D721Med (cell line): ENCODE measurements at places on chromosomes 12 and 14.

DNA sequence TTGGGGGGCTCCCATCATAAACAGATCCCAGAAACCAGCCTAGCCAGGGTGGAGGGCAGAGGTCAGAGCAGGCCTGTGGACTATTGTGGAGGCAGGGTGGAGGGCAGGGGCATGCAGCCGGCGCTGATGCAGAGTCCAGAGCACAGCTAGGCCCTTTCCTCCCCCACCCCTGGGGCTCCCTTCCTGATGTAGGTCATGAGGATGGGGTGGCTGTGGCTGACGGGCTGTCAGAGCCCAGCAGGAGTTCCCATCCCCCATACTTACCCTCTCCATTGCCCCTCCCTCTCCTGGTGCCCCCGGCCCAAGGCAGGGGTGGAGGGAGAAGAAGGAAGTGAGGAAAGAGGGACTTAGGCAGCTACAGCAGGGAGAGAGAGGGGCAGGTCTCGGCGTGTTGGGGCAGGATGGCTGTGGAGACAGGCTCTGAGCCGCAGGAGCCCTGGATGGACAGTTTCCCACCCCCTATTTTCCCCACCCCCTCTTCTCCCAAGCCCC is 5.7 kb upstream of the ZNF385A start:
- DNase-seq = no peak

DNA sequence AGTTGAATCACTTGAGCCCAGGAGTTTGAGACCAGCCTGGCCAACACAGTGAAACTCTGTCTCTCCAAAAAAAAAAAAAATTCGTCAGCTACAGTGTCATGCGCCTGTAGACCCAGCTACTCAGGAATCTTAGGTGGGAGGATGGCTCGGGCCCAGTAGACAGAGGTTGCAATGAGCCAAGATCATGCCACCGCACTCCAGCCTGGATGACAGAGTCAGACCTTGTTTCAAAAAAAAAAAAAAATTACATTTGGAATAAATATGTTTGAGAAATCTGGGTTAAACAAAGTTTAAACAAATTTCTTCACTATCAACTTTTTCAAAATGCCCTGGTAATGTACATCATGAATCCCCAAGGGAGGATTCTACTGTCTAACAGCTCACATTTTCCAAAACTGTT is 187.0 kb upstream of the RASSF8 start:
- DNase-seq = no peak

DNA sequence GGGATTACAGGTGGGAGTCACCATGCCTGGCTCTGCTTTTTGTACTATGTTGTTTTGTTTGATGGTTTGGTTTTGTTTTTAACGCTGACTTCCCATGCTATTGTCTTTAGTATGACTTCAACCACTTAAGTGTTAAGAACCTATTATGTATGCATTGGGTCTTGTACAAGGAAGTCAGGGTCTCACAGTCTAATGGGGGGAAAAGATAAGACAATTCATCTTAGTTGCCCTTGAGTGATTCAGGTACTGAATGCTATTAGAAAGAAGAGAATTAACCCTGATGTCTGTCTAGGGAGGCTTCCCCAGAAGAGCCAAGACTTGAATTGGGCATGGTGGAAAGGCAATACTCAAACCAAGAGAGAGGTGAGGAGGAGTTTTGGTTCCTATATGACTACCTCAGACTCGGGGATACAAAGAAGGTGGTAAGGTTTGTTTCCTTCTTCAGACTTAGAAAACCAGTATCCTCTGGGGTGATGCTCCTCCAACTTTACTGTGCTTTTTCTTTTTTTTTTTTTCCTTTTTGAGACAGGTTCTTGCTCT is 64.6 kb downstream of the SUSD6 start:
- DNase-seq = no peak

DNA sequence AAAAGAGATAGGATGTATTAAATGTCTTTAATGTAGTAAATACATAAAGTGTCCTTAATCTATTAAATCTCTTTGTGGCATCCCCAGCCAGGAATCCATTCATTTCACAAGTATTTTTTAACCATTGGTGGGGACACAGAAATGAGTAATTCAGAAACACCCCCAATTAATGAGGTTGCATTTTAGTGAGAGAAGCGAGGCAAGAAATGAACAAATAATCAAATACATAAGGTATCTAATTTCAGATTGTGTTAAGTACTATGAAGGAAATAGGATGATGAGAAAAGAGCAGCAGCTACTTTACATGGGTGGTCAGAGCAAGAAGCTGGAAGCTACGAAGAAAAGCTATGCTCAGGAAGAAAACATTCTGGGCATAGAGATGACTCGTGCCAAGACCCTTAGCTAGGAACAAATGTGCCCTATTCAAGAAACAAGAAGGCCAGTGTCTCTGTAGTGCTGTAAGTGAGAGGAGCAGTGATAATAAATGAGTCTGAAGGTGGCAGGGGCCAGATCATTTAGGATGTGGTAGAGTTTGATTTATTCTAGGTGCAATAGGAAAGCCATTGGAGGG is 60.5 kb upstream of the IGF1 start:
- no peak for DNase-seq

GRCh38 chr12:48184549-48184922 is 1.1 kb downstream of the CCDC184 start:
- DNase-seq = no peak

GRCh38 chr12:98922871-98923270 is 277.8 kb downstream of the APAF1 start:
- no peak for DNase-seq

- DNase-seq = no peak
These were observed 221.9 kb downstream of the SLC38A4 start for GRCh38 chr12:46603776-46604456.

- DNase-seq = no peak
These were observed 65.9 kb upstream of the WSCD2 start for GRCh38 chr12:108063192-108063591.

DNA sequence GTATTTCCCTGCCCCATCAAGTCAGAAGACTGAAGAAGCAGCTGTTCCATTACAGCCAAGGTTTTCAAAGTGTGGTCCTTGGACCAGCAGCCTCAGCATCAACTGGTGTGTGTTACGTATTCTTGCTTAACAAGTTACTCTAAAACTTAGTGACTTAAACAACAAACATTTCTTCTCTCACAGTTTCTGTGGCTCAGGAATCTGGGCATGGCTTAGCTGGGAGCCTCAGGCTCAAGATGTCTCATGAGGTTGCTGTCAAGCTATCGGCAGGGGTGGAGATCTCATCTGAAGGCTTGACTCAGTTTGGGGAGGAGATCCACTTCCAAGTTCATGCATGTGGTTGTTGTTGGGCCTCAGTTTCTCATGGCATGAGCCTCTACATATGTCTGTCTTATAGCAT is 174.5 kb downstream of the KTN1 start:
- no peak for DNase-seq

GRCh38 chr14:74542056-74542685 is 48.6 kb downstream of the ISCA2 start:
- no peak for DNase-seq

- no peak for DNase-seq
These were observed 19.3 kb downstream of the NFKBIA start for GRCh38 chr14:35385042-35385839.

GRCh38 chr12:65492998-65493912 is 214.8 kb downstream of the MSRB3 start:
- no peak for DNase-seq

DNA sequence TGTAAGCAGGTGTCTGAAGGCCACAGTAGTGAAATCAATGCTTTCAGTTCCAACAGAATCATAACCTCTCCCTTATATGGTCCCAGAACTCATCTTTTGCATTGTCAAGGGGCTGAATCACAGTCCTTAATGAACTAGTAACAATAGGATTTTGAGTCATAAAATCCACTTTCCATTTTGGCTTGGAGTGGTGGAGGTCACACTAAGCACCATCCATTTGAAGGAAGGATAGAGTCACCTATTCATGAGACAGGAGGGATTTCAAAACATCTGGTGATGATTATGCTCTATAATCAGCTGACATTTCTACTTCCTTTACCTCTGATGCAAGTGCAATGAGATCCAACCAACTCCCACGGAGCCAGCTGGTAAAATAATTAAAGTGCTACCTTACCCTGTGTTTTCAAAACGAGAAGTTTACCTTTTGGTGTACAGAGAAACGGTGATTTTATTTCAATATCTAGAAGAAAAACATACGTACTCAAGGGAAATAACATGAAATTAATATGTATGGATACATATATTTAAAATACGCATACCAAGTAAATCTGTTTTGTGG is 59.1 kb downstream of the TMEM132D start:
- DNase-seq = no peak

GRCh38 chr14:67567654-67568053 is 32.4 kb downstream of the PIGH start:
- DNase-seq = no peak

- no peak for DNase-seq
These were observed 39.8 kb downstream of the SLC6A12 start for GRCh38 chr12:174124-174523.

DNA sequence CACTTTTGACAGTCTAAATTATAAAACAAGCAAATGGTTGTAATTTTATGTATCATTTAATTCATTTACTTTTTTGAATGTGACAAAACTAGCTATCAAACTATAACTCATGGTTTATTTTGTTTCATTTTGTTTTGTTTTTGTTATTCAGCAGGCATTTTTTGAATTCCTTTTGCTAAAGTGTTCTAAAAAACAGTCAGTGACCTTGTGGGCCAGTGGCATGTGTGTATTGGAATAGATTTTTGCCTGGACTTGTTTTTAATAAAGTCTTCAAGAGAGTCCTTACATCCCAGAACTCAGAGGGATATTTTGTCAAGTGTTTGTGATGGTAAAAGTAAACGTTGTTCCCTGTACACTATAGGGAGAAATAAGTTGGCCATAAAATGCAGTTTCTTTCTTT is 369.7 kb upstream of the SYT1 start:
- DNase-seq = no peak

DNA sequence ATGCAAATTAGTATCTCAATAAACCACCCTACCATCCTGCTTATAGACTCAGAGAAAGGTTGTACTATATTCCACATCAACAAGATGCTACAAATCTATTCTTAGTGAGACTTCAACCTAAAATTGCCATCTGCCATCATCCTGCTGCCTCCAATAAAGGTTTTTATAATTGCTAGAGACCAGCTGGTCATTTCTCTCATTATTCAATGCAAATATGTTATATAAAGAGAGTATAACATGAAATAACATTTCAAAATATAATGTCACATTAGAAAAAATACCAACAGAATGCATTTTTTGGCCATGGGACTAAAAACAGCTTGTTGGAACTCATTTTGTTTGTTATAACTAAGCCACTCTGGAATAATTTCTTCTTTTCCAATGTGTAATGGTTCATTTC is 247.3 kb downstream of the LRIG3 start:
- no peak for DNase-seq

GRCh38 chr14:100904307-100905087 is 975 bp upstream of the RTL1 start:
- no peak for DNase-seq

DNA sequence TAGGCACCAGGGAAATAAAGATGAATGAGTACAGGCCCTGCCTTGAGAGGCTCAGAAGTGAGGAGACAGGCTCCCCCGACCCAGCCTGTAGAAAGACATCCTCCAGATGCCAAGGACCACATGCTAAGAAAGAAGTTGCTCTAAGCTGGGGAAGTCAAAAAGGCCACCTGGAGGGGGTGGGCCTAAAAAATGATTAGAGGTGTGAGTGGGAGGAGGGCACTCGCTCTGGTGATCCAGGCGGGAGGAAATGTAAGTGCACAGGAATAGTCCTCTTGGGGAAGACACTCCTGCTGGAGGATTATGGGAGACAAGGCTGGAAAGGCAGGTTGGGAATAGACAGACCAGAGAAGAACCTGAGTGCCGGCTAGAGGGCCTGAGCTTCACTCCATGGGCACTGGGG is 32.2 kb downstream of the SMUG1 start:
- DNase-seq = no peak

DNA sequence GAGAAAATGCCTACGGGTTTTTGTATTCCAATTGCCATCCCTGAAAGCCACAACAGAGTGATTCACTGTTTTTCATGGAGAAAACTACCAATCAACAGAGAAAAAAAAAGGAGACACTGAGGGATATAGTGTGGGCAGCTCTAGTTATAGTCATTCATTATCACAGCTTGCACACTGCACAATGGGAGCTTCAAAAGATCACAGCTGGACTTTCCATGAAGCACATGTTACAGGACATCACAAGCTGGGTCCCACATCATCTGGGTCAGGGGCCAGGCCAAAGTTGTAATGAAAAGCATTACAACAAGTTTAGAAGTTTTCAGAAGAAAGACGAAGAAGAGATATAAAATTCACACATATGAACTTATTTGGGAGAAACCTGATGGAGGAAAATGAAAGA is 41.5 kb downstream of the RERG start:
- DNase-seq = no peak

GRCh38 chr12:76765598-76765997 is 1.7 kb downstream of the ZDHHC17 start:
- DNase-seq = no peak

DNA sequence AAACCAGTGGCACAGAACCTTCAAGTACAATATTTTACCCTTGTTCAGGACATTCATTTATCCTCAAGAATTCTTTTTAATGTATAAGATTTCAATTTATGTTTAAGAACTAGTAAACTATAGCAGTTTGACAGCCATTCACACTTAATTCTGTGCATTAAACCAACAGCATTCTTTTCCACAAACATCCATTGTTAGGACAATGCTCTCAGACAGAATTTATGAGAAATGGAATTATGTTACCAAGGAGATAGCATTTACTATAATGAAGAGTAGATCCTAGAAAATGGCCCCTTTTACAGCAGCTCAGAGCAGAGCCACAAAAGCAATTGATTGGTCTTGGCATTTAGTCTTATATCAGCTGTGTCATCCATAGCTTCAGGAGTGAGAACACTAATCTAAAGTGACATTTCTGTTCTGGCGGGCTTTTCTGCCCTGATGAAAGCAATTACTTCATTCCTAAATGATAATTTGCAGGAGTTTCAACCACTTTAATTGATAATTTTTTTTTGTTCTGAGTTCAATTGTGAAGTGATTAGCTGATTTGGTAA is 268.9 kb downstream of the NPAS3 start:
- no peak for DNase-seq

- DNase-seq = no peak
These were observed 178.2 kb downstream of the BCL11B start for GRCh38 chr14:99093532-99094517.
